Activated CD4-positive, alpha-beta memory T cell treated with anti-CD3 and anti-CD28 coated beads, Interleukin-2, amount 10 ng/mL, durations not matched to agents 7 days and 5 days (primary cell): ENCODE measurements at places on chromosomes 5 and 9. TPM values are rescaled to one million over a fixed set of nuclear protein-coding genes. Genes with fewer than 3 reads are reported as not detected.
A peak's percentile ranks its signal among the peaks of the same experiment; 100 is the strongest.

DNA sequence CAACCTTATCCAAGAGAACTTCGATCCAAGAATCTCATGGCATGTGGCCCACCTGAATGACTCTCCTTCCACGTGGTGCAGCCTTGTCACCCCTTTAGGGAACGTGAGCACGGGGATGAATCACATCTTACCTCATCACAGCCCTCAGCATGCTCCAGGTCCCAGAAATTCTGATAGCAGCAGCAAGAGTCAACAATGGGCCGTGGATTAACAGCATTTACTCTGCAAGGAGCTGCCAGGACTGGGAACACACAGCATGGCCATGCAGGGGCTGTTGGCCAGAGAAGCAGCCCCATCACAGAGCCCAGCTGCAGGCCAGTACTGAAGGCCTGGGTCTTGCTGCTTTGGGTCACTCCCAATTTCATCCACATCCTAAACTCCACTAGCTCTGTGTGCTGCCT is 150.4 kb downstream of the C5orf15 start:
- H3K4me1 ChIP-seq: no peaks in the 10 kb centered on the region
- H3K36me3 ChIP-seq: no peaks in the 10 kb centered on the region
- H3K27me3 ChIP-seq: peaks cover 52% of the 10 kb centered on the region

DNA sequence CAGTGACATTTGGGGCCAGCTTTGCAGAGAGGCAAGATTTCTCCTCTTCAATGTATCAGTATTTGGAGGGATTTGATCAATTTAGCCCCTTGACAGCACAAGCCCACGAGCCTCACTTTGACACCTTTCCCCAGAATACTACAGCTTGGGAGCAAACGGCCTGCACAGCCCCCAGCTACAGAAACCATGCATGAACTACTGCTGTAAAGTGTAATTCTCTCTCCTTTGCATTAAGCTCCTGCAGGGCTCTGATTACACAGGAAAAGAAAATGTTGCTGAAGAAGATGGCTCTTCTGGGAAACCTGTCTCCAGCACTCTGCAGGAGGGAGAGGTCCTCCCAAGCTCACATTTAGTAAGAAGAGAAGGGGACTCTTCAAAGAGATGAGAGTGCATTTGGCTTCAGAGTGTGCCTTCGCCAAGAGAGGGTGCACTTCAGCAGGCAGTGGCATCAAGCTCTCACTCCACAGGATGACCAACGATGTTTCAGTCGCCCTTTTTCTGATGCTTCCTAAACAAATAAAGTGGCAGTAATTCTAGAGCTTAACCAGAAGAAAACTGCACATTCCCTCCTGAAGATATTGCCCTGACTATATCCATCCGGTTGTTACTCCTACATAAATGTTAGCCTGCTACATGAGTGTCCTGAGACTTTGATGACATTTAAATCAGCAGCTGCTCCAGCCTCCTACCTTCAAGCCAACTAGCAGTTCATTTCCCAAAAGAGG is 272.2 kb downstream of the AUH start:
- H3K36me3 ChIP-seq: peaks cover 76% of the 10 kb centered on the region
- H3K27me3 ChIP-seq: no peaks in the 10 kb centered on the region
- peaks cover 48% of the 10 kb centered on the region for H3K4me1 ChIP-seq
- H3K27ac ChIP-seq: peak overlapping the region; percentile 16

- peak overlapping the region; percentile 94 for H3K4me3 ChIP-seq
- H3K36me3 ChIP-seq: peaks cover 4% of the 10 kb centered on the region
- peaks cover 54% of the 10 kb centered on the region for H3K4me1 ChIP-seq
- no peaks in the 10 kb centered on the region for H3K27me3 ChIP-seq
Measured at GRCh38 chr9:4794691-4795090, 1.9 kb downstream of the RCL1 start.

DNA sequence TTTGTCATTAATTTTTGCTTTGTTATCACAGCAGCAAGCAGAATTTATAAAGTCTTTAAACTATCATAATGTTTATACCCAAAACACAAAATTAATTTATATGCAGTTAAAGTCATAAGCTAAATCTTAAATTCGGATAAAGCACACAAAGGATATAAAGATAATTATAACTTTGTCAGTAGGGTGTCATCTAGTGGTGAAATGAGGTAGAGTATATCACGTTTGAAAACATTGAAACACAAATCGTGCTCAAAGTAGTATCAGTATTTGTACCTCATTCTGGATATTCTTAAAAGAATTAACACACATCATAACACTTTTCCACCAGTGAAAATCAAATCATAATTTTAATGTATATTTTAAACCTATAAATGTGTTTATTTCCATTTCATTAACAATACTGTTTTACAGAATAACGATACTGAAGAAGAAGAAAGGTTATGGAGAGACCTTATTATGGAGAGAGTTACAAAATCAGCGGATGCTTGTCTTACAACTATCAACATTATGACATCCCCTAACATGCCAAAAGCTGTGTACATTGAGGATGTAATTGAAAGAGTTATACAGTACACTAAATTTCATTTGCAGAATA is 129.5 kb downstream of the NIPBL start:
- no peak for DNase-seq
- no peak overlapping the region for H3K4me3 ChIP-seq
- H3K27me3 ChIP-seq: no peaks in the 10 kb centered on the region
- peaks cover 33% of the 10 kb centered on the region for H3K36me3 ChIP-seq
- H3K4me1 ChIP-seq: no peaks in the 10 kb centered on the region

GRCh38 chr9:35667939-35668338 is 2.9 kb upstream of the ARHGEF39 start:
- H3K4me3 ChIP-seq: no peak overlapping the region
- H3K27me3 ChIP-seq: peaks cover under 1% of the 10 kb centered on the region
- no peak overlapping the region for H3K27ac ChIP-seq
- DNase-seq: no peak

DNA sequence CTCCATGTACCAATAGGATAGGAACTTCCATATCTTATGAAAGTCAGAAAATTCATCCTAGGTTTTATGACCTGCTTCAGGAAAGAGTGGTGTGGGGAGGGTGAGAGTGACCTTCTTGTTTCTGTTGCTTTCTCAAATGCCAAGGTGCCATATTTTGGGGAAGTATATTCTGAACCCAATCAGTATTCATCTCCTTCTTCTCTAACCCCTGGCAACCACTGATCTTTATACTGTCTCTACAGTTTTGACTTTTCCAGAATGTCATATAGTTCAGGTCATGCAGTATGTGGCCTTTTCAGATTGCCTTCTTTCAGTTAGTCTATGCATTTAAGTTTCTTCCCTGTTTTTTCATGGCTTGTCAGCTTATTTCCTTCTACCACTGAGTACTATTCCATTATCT is 321.4 kb upstream of the SEMA6A start:
- no peak for DNase-seq
- no peak overlapping the region for H3K27ac ChIP-seq
- no peak overlapping the region for H3K4me3 ChIP-seq
- no peaks in the 10 kb centered on the region for H3K4me1 ChIP-seq

DNA sequence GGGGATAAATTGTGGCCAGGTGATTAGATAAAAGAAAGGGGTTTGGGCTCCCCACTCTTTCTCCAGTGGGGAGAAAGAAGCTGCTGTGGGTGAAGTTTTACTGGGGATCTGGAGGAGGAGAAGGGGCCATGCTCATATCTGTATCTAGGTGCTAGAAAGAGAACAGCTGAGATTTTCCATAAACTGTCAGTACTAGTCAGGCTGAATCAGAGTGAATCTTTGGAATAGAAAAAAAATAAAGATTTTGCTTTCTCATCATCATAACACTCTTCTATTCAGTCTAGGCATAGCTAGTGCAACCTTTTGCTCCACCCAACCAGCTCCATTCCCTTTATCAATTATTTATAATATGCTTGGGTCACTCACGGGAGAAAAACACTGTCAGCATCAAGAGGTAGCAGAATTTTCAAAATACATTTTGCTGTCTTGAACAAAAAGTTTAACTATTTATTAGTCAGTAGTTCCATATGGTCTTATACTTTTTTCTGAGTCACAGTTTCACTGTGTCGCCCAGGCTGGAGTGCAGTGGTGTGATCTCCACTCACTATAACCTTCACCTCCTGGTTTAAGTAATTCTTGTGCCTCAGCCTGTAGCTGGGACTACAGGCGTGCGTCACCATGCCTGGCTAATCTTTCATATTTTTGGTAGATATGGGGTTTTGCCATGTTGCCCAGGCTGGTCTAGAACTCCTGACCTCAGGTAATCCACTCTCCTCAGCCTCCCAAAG is 21.3 kb upstream of the ERMP1 start:
- DNase-seq: no peak
- H3K27me3 ChIP-seq: no peaks in the 10 kb centered on the region
- H3K27ac ChIP-seq: peak overlapping the region; percentile 30
- H3K4me3 ChIP-seq: no peak overlapping the region

DNA sequence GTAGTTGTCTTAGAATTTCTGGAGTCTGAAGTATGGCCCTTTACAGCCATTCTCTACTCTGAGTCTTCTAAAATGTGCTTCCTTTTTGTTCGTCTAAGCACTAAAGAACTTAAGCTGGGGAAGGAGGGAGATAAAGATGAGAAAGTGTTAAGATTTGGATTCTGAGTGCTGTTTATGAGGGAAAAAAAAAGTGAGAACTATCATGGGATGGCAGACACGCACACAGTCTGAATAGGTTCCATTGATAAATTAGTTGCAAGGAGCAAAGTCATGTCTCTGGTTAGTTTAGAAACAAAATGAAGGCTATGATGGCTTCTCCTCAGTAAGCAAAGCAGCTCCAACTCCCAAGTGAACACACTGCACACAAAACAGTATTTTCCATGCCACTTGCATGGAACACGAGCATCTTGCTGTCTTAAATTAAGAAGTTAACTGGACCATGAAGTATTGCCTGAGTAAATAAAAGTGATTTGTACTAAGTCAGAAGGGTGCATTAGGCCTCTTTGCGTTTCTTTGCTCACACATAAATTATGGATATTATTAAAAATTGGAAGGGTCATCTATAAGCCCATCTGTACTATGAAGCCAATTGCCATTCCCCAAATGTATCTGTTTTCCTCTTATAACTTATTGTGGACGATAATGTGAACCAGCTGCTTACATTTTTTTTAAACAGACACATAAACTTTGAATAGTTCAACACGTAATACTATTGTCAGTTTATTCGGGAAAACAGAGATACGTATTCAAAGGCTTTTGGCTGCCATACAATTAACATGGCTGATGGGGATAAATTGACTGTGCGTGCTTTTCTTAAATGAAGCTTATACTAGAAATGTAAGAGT is 199.3 kb downstream of the SGCD start:
- no peaks in the 10 kb centered on the region for H3K36me3 ChIP-seq
- H3K4me3 ChIP-seq: no peak overlapping the region
- H3K4me1 ChIP-seq: no peaks in the 10 kb centered on the region
- H3K27me3 ChIP-seq: no peaks in the 10 kb centered on the region
- no peak for DNase-seq
- no peak overlapping the region for H3K27ac ChIP-seq

DNA sequence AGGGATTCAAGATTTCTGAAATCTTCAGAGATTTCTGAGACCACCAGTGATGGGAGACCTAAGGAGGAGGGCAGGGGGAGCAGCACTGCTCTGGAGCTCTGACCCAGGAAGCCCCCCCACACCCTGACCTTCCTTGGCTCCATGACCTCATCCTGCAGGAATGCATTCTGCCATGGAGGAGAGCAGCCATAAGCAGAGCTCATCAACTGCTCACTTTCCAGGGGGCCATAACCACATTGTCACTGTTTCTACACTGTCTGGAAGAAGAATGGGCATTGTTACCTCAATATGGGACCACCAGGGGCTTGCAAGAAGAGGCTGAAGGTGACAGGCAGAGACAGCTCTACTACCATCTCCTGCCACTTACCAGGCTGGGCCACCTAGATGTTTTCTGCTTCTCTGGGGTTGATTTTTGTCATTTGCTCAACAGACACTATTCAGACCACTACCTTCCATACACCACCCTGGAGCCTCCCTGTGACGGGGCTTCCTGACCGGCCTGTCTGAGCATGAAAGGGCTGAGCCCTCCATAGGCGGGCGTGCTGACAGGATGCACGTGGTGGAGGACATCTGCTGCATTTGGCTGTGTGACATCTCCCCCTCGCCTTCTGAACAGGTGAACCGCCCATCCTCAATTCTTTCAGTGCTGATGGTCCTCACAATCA is 2.3 kb upstream of the TSC1 start:
- H3K4me1 ChIP-seq: peaks cover 24% of the 10 kb centered on the region
- H3K4me3 ChIP-seq: no peak overlapping the region
- H3K27ac ChIP-seq: no peak overlapping the region
- H3K27me3 ChIP-seq: no peaks in the 10 kb centered on the region
- no peak for DNase-seq

DNA sequence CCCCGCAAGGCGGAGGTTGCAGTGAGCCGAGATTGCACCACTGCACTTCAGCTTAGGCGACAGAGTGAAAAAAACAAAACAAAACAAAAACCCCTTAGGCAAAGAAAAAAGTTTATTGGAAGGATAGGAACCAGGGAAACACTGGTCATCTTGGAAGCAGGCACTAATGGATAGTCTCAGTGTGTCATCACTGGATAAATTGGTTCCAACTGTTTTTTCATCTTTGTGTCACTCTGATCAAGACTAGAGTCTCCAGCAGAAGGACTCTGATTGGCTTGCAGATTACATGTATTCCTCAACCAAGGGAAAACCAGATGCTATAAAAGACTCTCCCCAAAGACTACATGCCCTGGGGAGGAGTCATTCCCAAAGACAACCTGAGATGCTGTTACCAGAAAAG is 35.0 kb upstream of the HMHB1 start:
- H3K36me3 ChIP-seq: no peaks in the 10 kb centered on the region
- H3K27ac ChIP-seq: no peak overlapping the region
- no peak overlapping the region for H3K4me3 ChIP-seq
- no peak for DNase-seq

- H3K27me3 ChIP-seq: no peaks in the 10 kb centered on the region
- H3K36me3 ChIP-seq: no peaks in the 10 kb centered on the region
- DNase-seq: no peak
- H3K27ac ChIP-seq: no peak overlapping the region
- H3K4me3 ChIP-seq: no peak overlapping the region
Measured at GRCh38 chr5:111932628-111933027, 175.6 kb upstream of the NREP start.

GRCh38 chr9:93663877-93664548 is 87.6 kb downstream of the PHF2 start:
- DNase-seq: no peak
- no peak overlapping the region for H3K4me3 ChIP-seq

- DNase-seq: no peak
- H3K27ac ChIP-seq: no peak overlapping the region
- H3K4me3 ChIP-seq: no peak overlapping the region
- no peaks in the 10 kb centered on the region for H3K27me3 ChIP-seq
- H3K4me1 ChIP-seq: no peaks in the 10 kb centered on the region
- no peaks in the 10 kb centered on the region for H3K36me3 ChIP-seq
Measured at GRCh38 chr5:2432076-2432920, 319.2 kb downstream of the IRX2 start.

- H3K4me3 ChIP-seq: no peak overlapping the region
- no peak for DNase-seq
- no peaks in the 10 kb centered on the region for H3K27me3 ChIP-seq
Measured at GRCh38 chr9:70607926-70608325, 193.5 kb upstream of the KLF9 start.

The CNTFR gene
- not detected for total RNA-seq

The GRXCR2 gene
- not detected for total RNA-seq

The CBY3 gene
- total RNA-seq: not detected

The PCDHGA2 gene
- 0.05 TPM for total RNA-seq

The PFN3 gene
- not detected for total RNA-seq

The COQ4 gene
- 28.4 TPM for total RNA-seq

The PTCH1 gene
- total RNA-seq: 17.2 TPM

The CD14 gene
- 0.38 TPM for total RNA-seq

The SPATA31D4 gene
- total RNA-seq: not detected

The KIF20A gene
- 50.7 TPM for total RNA-seq

The TOR4A gene
- 22.4 TPM for total RNA-seq
